ENCODE measurements at places on chromosomes 12 and 14.

GRCh38 chr14:75109877-75110276 is 17.0 kb downstream of the NEK9 start:
- DNase-seq = no peak

DNA sequence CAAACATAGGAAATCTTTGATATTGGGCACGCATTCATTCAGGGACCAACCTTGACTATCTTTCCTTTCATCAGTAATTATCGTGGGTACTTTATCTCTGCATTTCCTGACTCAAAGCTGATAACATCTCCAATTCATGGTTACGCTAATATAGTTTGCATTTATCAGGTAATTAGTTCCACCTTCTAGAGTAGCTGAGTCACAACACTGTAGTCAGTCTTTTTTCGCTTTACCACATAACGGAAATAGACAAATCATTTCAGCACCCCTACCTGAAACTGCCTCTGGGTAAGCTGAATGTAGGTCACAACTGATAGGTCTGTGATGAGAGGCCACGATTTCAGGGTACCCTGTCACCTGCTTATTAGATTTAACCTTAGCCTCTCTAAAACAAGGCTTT is 36.7 kb upstream of the IL22 start:
- DNase-seq = no peak

GRCh38 chr12:130945786-130946492 is 7.8 kb upstream of the ADGRD1 start:
- no peak for DNase-seq

- DNase-seq = no peak
Observed at GRCh38 chr14:69561893-69562292, 12.8 kb downstream of the CCDC177 start.

- DNase-seq = no peak
Observed at GRCh38 chr14:60274448-60274847, 25.4 kb downstream of the PPM1A start.

GRCh38 chr12:64580681-64581080 is 29.6 kb upstream of the RASSF3 start:
- no peak for DNase-seq

- DNase-seq = no peak
Observed at GRCh38 chr12:33111850-33112249, 215.3 kb upstream of the PKP2 start.

DNA sequence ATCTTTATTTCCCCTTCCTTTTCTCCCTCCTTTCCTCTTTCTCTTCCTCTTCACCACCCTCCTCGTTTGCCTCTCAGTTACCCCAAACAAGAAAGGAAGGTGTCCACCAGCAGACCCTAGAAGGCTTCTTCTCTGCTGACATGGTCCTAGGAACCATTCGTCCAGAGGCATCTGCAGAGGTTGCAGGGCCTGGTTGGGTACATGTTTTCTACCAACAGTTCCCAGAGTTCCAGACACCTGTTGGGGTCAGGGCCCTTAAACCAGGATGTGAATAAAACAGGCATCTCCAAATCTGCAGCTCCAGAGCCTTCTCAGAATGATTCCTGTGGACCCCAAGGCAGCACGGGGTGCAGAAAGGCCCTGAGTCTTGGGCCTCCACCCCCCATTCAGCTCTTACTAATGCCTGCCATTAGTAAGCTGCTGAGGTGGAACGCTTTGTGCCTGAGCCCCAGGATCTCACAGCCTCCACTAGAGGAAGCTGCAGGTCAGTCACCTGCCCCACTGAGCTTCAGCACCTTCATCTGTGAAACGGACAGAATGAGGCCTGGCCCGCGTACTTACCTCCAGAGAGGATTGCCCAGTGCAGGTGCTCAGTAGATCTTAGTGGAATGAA is 130.4 kb downstream of the DICER1 start:
- DNase-seq = no peak

DNA sequence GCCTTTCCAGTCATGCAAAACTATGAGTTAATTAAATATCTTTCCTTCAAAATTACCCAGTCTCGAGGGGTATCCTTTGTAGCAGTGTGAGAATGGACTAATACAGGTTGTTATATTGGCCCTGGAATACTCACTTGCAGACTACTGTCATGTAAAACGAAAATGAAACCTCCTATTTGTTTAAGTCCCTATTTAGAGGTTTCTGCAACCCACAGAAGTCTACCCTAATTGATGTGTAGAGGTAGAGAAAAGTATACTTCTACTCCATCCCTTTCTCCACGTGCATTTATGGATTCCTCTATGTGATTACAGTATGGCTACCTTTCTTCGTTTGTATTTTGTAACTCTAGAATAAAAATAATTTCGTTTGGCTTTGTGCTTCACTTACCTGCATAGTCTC is 371.1 kb downstream of the FSCB start:
- no peak for DNase-seq

Measured in stimulated activated CD4-positive, alpha-beta T cell treated with anti-CD3 and anti-CD28 coated beads, Interleukin-1b, Interleukin-23, amount 100 ng/mL, for 24 hours (primary cell).